ENCODE measurements at places on chromosomes 7 and 10. TPM values are rescaled to one million over a fixed set of nuclear protein-coding genes. Genes with fewer than 3 reads are reported as not detected.

The ZRANB1 gene
- 22.2 TPM for total RNA-seq

The ACTR1A gene
- 46.3 TPM for total RNA-seq

The INSIG1 gene
- total RNA-seq, result 60.9 TPM

The TRIM50 gene
- total RNA-seq, result not detected

The LRRC17 gene
- total RNA-seq, result not detected

The CNTNAP2 gene
- total RNA-seq, result not detected

The BICC1 gene
- total RNA-seq, result not detected

The UNC5B gene
- not detected for total RNA-seq

The PLCE1 gene
- 0.03 TPM for total RNA-seq

The SPDYE2 gene
- total RNA-seq, result 0.36 TPM

The GNA12 gene
- total RNA-seq, result 16.1 TPM

The ZDHHC6 gene
- total RNA-seq, result 34.3 TPM

The UCN3 gene
- total RNA-seq, result not detected

The OR6V1 gene
- not detected for total RNA-seq

The GIMAP7 gene
- 50.7 TPM for total RNA-seq

The PALD1 gene
- 0.44 TPM for total RNA-seq

The GNAT3 gene
- not detected for total RNA-seq

The PRRT4 gene
- total RNA-seq, result 0.47 TPM

The STK31 gene
- total RNA-seq, result 0.30 TPM

The TMEM236 gene
- 0.05 TPM for total RNA-seq

The TYW1 gene
- total RNA-seq, result 22.9 TPM

The OR2A7 gene
- total RNA-seq, result 5.4 TPM

The AKR1C4 gene
- not detected for total RNA-seq

The UTF1 gene
- total RNA-seq, result not detected

The ZPBP gene
- not detected for total RNA-seq

The NRF1 gene
- total RNA-seq, result 36.1 TPM

The OR9A2 gene
- not detected for total RNA-seq

The WEE2 gene
- 0.14 TPM for total RNA-seq

The CYP3A5 gene
- total RNA-seq, result not detected

The CDNF gene
- total RNA-seq, result 3.2 TPM

The PIK3AP1 gene
- total RNA-seq, result 0.59 TPM

The PILRA gene
- 5.3 TPM for total RNA-seq

The RBM28 gene
- 10.5 TPM for total RNA-seq

The SLC26A3 gene
- total RNA-seq, result not detected

The SLC39A12 gene
- total RNA-seq, result not detected

The VAX1 gene
- not detected for total RNA-seq

The KCNH2 gene
- total RNA-seq, result 2.3 TPM

The GNGT1 gene
- total RNA-seq, result not detected

The OLAH gene
- total RNA-seq, result 0.22 TPM

The STRIP2 gene
- 0.14 TPM for total RNA-seq

The LRRC18 gene
- total RNA-seq, result not detected

The WDFY4 gene
- 2.5 TPM for total RNA-seq

The ZNF789 gene
- 13.5 TPM for total RNA-seq

The ABCC2 gene
- 3.4 TPM for total RNA-seq

The SRGN gene
- 353 TPM for total RNA-seq

The CLDN3 gene
- not detected for total RNA-seq

The NRG3 gene
- total RNA-seq, result not detected

All from CD4-positive, alpha-beta T cell (primary cell).